ENCODE measurements at places on chromosomes 11 and 22. TPM values are rescaled to one million over a fixed set of nuclear protein-coding genes. Genes with fewer than 3 reads are reported as not detected.
A peak's percentile ranks its signal among the peaks of the same experiment; 100 is the strongest.

DNA sequence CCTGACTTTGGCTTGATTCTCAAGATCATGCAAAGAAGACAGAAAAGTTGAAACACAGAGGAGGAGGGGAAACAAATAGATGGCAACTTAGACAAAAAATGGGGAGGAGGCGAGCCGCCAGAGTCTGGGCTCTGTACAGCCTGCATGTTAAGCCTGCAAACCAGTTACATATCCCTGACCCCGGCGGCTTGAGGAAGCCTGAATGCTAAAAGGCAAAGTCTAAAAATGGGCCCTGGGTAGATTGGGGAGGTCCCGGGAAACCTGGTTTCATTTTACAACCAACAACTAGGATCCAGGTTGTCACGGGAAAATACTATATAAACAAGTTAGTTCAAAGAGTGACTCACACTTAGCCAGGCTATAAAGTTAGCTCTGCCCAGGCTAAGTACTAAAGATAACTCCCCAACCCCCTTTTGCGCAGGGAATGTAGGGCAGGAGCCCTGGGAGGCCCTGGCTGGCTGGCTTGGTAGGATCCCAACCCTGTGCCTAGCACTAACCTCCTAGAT lies 18.8 kb upstream of the ZBTB16 start:
- no peak overlapping the region for H3K4me3 ChIP-seq
- H3K27me3 ChIP-seq = no peaks in the 10 kb centered on the region
- H3K27ac ChIP-seq = peak overlapping the region; percentile 81
- H3K4me1 ChIP-seq = peaks cover 40% of the 10 kb centered on the region
- H3K36me3 ChIP-seq = no peaks in the 10 kb centered on the region
- DNase-seq = no peak

DNA sequence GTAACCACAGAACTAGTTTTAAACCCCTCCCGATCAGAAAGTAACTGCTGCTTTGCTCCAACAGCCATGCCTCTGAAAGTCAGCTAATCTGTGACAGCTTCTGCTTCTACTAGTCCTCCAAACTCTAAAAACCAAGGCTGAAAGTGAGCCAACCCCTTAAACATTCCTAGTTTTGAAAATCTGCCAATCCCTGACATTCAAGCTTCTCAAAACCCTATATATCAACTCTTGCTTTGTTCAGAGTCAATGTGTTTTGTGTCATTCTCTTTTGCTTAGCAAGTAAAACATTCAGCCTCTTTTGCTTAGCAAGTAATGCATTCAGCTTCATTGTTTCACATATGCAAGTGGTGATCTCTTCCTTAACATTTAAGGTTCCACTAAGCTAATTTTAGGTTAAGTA lies 56.9 kb downstream of the ATG16L2 start:
- H3K36me3 ChIP-seq = no peaks in the 10 kb centered on the region
- DNase-seq = no peak
- no peak overlapping the region for H3K4me3 ChIP-seq
- no peak overlapping the region for H3K27ac ChIP-seq

DNA sequence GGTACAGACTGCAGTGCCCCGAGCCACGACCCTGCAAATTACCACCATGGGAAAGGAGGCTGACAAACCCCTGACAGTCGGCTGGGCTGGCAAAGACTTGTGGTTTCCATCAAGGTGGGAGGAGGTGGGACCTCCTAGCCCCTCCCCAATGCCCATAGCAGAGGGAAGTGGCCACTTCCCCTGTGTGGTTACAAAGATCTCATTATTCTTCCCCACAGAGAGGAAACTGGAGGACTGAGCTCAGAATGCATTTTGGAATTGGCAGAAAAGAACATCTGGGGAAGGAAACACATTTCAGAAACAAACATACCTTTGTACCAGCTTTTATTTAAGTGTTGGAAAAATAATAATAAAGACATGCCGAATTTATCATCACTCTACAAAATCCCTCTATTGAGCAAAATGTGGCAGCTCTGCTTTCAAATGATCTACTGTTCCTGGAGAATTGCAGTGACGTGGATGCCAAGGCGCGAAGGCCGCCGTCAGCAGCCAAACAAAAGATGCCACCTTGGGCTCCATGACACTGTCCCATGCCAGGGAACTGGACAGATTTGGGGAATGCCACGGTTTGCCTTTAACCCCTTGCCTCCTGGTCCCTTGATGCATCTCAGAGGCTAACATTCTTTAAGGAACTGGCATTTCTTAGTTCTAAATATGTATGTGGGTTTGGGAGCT lies 169.6 kb downstream of the CRYBB2 start:
- no peak overlapping the region for H3K27ac ChIP-seq
- H3K4me1 ChIP-seq = peaks cover 17% of the 10 kb centered on the region
- H3K36me3 ChIP-seq = no peaks in the 10 kb centered on the region
- no peak for DNase-seq
- no peak overlapping the region for H3K4me3 ChIP-seq
- H3K27me3 ChIP-seq = no peaks in the 10 kb centered on the region

ZP1 gene
- not detected for total RNA-seq

TNNT3 gene
- 20.4 TPM for total RNA-seq

NARS2 gene
- 13.5 TPM for total RNA-seq
